Activated T-cell treated with anti-CD3 and anti-CD28 coated beads, Interleukin-2, amount 50 U/mL, for 72 hours (primary cell): ENCODE measurements at places on chromosomes 1 and 21. TPM values are rescaled to one million over a fixed set of nuclear protein-coding genes. Genes with fewer than 3 reads are reported as not detected.

- no peak for DNase-seq
Observed at GRCh38 chr1:196412326-196412725, 195.9 kb downstream of the KCNT2 start.

DNA sequence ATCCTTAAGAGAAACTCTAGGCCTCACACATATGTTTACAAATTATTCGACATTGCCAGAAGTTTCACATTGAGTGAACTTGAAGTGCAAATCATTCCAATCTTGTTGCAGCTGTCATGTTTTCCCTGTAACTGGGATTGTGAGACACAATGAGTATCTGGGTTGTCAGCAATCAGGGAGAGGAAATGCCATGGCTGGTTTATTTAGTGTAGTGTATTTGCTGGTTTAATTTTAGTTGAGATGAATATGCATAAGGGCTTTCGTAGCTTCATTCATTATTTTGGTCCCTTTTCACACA is 54.2 kb upstream of the USP1 start:
- DNase-seq: no peak

DNA sequence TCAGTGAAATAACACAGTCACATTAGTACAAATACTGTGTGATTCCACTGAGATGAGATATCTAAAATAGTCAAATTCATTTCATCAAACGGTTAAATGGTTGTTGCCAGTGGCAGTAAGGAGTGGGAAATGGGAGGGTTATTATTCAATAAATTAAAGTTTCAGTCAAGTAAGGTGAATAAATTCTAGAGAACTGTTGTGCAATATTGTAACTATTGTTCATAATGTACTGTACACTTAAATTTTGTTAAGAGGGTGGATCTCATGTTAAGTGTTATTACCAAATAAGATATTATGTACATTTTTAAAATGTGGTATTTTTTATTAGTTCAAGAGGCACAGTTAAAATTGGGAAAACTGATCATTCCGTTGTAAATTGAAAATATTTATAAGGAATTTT is 463.3 kb upstream of the BRINP3 start:
- no peak for DNase-seq

DNA sequence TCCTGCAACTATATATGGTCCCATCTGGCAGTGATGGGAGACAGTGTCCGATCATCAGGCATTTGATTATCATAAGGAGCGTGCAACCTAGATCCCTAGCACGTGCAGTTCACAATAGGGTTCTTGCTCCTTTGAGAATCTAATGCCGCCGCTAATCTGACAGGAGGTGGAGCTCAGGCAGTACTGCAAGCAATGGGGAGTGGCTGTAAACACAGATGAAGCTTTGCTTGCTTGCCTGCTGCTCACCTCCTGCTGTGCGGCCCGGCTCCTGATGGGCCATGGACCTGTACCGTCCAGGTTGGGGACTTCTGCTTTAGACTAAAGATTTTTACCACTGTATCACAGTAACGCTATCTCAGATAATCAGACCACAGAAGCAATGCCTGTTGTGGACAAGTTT is 63.8 kb downstream of the TGFB2 start:
- no peak for DNase-seq

GRCh38 chr1:18069903-18070302 is 37.7 kb upstream of the IGSF21 start:
- DNase-seq: no peak

DNA sequence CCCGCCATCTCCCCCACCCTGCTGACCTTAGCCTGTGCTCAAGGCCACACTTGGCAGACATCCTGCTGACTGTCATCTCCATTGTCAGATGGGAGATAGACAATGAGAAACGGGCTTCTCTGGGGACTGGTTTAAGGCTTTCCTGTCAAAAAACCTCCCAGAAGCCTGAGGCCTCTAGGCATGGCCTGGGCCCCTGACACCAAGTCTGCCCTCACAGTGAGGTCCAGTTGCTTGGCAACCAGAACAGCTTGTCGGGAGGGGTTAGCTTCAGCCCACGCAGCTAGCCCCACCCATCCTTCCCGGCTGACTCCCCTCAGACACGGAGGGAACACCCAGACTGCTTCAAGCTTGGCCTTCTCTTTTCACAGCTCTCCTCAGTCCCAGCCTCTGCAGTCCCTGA is 11.0 kb downstream of the PLEKHA6 start:
- no peak for DNase-seq

Gene MAN1C1
- total RNA-seq: 13.3 TPM

Gene SLC41A1
- 23.0 TPM for total RNA-seq

Gene FCGR2B
- not detected for total RNA-seq

Gene CNR2
- total RNA-seq: 0.35 TPM
